ENCODE measurements at places on chromosomes 1 and 21.

GRCh38 chr1:175498002-175498401 lies 245.4 kb downstream of the TNR start:
- peak; percentile 97 for DNase-seq

- no peak for DNase-seq
Observed at GRCh38 chr1:234297668-234298067, 75.6 kb upstream of the COA6 start.

- DNase-seq: no peak
Observed at GRCh38 chr1:47229886-47230691, 1.9 kb downstream of the TAL1 start.

DNA sequence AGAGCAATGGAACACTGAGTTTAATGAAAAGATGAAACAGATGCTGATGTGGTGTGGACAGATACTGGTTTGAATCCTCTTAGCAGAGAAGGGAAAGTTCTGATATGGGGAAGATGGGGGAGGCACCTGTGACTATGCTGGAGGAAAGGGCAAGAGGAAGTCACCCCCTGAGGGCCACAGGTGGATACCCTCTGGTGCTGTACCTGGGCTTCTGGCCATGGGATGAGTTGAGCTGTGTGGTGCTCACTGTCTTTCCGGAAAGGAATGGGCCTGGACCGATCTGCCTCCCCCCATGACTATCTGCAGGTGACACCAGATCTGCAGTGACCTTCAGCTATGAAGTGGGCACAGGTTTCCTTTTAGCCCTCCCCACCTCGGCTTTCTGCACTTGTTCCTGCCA lies 52.4 kb downstream of the IER5 start:
- DNase-seq: no peak

- no peak for DNase-seq
Observed at GRCh38 chr1:40241362-40241761, 6.4 kb upstream of the TMCO2 start.

DNA sequence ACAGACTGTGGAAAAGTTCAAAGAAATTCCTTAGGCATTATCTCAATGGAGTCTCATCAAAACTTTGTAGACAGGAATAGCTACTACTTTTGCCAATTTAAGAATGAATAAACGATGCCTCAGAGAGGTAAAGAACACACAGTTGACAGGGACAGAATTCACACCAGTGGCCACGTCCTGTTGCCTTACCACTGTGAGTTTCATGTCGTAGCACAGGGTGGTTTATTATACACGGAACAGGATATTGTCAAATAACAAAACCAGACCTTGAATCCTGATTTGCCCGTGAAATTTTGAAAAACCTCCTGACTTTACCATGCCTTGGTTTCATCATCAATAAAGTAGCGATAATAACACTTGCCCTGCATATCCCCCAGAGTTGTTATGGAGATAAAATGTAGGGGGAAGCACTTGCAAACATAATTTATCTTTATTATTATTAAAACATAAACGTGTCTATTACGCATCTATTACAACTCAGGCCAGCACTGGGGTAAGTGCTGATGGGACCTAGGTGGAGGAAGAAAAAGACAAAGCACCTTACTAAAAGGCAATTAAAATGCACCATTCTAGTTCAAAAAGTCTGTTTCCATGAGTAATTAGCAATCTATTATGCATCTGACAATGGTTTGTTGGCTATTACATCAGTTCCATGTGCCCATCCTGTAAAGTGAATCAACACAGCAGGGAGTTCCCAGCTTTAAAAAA lies 408.1 kb upstream of the RUNX1 start:
- DNase-seq: no peak

- DNase-seq: peak; percentile 7
Observed at GRCh38 chr1:198686069-198686728, 47.4 kb downstream of the PTPRC start.

GRCh38 chr21:34611528-34611927 lies 3.4 kb downstream of the RCAN1 start:
- DNase-seq: no peak

DNA sequence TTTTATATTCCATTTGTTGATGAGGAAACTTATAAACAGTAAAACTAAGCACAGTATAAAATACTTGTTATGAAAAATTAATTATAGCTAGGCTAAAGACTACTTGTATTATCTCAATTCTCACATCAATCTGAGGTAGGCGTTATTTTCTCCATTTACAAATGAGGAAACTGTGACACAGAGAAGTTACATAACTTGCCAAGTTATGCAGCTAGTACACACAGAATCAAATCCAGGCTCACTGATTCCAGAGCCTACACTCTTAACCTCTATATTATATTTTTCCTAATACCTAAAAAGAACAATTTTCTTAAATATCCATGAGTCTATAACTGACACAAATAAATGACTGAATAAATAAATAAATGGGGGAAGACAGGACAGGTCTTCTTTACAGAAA lies 11.2 kb upstream of the VPS45 start:
- DNase-seq: no peak

DNA sequence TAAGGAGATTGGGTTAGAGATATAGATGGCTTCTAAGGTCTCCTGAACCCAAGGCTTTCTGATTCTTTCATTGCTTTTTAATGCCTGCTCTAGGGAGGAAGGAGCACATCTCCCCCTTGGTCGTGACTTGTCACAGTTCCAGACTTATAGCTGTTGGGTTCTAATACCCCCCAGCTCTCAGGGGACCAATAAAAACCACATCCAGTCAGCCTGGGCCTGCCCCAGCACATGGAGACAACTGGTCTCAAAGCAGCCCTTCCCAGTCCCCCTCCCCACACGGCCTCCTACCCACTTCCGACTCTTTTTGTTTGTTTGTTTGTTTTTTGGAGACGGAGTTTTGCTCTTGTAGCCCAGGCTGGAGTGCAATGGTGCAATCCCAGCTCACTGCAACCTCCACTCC lies 23.3 kb downstream of the QSOX1 start:
- DNase-seq: no peak

- no peak for DNase-seq
Observed at GRCh38 chr1:88560621-88561020, 123.5 kb upstream of the PKN2 start.

DNA sequence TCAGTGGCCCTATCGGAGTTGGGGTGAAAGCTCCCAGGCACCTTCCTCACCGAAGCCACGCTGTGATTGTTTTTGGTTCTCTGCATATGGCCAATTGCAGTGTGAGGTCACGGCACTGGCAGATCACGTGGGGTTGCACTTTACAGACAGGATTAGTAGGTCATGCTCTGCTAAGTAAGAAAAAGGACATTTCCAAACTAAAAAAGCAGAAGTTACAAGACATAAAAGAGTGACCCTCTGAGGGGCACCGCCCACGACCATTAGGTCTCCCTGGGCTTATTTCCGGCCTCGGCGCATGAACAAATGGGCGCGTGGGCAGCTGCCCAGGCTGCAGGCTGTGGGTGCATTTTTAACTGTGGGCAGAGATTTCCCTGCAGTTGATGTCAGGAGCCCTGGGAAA lies 2.0 kb downstream of the CAPN9 start:
- no peak for DNase-seq

GRCh38 chr21:41091616-41092015 lies 76.3 kb upstream of the BACE2 start:
- peak; percentile 74 for DNase-seq

- DNase-seq: no peak
Observed at GRCh38 chr1:6935361-6935883, 150.2 kb downstream of the CAMTA1 start.

DNA sequence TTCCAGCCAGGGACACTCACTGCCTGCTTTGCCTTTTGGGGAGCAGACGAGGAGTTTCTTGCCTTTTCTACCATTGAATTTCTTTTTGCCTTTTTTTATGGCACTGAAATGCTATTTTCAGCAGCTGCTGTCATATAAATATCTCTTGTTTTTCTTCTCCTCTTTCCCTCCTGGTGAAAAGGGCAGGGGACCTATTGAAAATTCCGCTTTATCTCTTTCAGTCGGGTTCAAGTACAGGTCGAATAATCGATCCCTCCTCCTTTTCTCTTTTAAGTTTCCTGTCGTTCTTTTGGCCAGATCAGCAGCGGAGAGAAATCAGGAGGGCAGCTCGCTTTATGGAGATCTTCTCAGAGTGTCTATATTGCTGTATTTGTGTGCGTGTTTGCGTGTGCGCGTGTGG lies 67.4 kb upstream of the CASZ1 start:
- DNase-seq: no peak

Data from trophoblast cell (in vitro differentiated cells and primary cell).